ENCODE measurements at places on chromosomes 1 and 21.

GRCh38 chr1:30132602-30133286, 590.6 kb downstream of the MATN1 start:
- DNase-seq: no peak

DNA sequence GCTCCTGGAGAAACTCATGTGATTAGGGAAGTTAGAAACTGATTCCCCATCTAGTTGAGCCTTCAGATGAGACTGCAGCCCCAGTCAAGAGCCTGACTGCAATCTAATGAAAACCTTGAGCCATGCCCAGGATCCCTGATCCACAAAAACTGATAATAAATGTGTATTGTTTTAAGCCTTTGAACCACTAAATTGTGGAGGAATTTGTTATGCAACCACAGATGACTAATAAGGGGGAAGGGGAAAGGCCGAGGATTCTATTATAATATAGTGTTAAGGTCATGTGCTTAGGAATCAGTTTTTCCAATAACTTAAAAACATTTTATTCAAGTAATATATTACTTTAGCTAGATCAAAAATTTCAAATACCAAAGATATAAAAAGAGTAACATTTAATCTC, 52.8 kb upstream of the USP25 start:
- no peak for DNase-seq

- DNase-seq: no peak
These were observed 30.5 kb upstream of the NRIP1 start for GRCh38 chr21:15095326-15095725.

DNA sequence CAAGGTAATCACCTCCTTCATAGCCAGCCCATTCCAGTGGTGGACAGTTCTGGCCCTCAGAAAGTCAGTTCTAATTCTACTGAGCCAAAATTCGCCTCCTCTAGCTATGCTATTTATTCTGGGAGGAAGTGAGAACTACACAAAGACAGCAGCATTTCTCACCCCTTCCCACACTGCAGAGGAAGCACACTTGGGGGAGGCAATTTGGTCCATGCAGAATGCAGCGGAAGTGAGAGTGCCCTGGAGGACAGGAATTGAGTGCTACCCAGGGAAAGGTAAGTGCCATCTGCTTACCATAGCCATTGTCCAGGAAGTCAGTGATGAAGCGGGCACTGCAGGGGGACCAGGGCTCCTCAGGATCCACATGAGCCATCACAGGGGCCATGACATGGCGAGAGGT, 3.7 kb downstream of the ADAMTS4 start:
- no peak for DNase-seq

DNA sequence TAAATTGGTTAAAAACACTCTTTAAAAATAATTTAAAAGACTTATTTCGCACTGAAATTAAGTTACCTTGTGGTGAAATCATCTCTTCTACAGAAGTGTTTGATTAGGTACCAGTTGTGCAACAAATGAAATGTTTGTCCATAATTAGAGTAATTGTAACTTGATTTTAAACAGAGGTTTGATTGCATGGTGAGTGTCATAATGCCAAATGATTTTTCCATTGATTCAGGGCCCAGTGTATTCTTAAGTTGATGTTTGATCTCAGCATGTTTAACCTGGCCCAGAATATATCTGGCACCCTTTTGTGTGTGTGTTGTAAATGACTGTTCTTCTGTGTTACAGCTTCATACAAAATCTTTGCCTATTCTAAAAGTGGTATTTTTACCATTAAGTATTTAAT, 28.5 kb downstream of the LRRC8B start:
- no peak for DNase-seq
